Right atrium auricular region (tissue), 2 donors: ENCODE measurements at places on chromosomes 7 and 10. TPM values are rescaled to one million over a fixed set of nuclear protein-coding genes. Genes with fewer than 3 reads are reported as not detected.

TMEM209 gene
- total RNA-seq, result 8.8 TPM

GRCh38 chr7:85995101-85995500 is 648.6 kb upstream of the GRM3 start:
- DNase-seq, result no peak

- DNase-seq, result no peak
Observed at GRCh38 chr7:80105701-80106408, 28.8 kb upstream of the GNAI1 start.

GRCh38 chr7:135755351-135755753 is 6.7 kb upstream of the FAM180A start:
- peak; percentile 58 for DNase-seq

DNA sequence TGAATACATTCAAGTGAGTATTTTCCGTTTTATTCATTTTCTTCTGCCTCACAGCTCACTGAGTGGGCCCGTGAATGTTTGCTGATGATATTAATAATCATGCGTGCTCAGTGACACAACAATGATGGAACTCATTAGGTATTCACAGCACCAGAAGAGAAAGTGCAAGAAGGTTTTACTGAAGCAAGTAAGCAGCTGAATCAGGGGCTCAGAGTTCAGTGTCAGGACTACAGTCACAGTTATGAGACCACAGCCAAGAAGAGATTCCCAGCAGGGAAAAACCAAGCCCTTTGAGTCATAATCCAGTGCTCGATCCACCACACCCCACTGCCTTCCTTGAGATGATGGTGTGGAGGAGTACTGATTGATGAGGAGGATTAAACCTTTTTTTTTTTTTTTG is 247.4 kb downstream of the KIAA1217 start:
- DNase-seq, result no peak

GRCh38 chr10:54064215-54064614 is 736.8 kb downstream of the PCDH15 start:
- DNase-seq, result no peak

GRCh38 chr10:5945561-5946418 is 31.6 kb downstream of the IL15RA start:
- DNase-seq, result peak; percentile 83

GRCh38 chr7:128757203-128757602 is 18.0 kb downstream of the CALU start:
- no peak for DNase-seq

CFAP46 gene
- total RNA-seq, result 0.35 TPM

GRCh38 chr10:70805619-70806215 is 10.0 kb upstream of the SGPL1 start:
- DNase-seq, result no peak

DNA sequence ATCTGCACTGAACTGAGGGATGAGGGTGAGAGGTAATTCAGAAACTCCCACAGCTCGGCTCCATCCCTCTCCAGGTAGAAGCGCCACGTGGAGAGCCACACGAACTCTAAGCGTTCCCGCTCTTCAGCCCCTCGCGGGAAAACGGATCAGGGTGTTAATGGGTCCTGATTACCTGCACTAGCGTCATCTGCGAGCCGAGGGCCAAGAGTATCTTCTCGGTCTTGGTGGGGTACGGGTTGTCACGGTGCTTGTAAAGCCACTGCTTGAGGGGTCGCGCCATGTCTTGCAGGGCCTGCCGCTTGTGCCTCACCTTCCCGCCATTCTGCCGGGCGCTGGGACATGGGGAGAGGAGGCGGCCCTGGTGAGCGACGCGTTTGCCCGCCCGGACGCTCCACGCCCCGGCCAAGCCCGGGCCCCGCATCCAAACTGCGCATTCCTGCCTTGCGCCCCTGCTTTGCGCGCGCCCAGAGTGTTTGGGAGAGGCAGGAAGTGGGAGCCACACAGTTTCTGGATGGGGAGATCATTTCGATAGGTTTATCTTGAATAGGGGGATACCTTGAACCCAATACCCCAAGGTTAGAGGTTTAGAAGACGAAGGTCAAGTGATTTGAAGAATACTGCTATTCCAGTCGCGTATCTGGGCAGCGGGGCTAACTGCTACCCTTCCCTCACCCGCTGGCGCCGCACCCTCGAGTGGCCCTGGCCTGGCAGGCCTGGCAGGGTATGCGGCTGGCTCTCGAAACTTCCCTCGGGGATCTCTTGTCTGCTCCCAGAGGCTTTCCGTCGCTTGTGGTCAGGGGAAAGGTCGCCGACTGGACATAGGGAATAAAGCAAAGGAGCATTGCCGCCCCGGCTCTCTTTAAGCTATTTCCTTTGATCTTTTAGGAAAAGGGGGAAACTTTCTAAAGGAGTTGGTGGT is 4.2 kb downstream of the MKX start:
- no peak for DNase-seq

- no peak for DNase-seq
Observed at GRCh38 chr7:84999450-84999849, 187.4 kb downstream of the SEMA3D start.

DNA sequence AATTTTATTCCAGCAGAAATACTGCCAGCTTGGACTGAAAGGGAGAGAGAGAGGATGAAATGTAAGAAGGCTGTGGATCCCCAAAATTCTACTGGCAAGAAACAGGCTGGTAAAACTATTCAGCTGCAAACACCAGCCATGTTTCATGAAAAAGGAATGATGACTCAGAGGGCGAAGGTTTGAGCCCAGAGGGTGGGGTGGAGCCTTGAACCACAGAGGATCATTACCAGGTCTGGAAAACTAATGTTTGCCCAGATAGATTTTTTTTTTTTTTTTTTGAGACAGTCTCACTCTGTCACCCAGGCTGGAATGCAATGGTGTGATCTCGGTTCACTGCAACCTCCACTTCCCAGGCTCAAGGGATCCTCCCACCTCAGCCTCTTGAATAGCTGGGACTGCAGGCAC is 41.7 kb upstream of the NRF1 start:
- DNase-seq, result no peak

DNA sequence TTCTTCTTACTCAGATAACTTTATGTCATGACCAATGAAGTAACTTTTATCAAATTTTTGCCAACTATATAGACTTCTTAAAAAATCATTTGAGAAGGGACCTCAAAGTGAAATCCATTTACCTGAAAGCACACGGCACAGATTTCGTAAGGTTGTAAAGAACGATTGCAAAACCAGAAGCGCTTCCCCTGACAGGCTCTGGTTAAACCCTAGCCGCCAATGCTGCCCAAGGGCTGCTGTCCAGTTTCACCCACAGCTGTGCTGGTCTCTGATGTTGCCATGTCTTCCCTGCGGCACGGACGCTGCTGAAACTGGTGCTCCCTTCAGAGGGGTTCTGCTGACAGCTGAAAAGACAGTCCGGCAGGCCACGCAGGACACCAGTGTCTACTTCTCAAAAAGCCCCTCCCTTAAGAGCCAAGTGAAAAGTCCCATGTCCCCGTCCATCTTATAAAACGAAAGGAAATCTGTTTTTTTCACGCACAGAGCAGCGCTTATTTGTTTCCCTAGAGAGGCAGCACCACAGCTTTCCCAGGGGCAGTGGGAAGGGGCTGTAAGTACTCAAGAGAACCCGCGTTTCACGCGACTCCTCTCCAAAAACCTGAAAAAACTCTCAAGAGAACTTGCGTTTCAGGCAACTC is 32.5 kb downstream of the GNA12 start:
- peak; percentile 77 for DNase-seq

DNA sequence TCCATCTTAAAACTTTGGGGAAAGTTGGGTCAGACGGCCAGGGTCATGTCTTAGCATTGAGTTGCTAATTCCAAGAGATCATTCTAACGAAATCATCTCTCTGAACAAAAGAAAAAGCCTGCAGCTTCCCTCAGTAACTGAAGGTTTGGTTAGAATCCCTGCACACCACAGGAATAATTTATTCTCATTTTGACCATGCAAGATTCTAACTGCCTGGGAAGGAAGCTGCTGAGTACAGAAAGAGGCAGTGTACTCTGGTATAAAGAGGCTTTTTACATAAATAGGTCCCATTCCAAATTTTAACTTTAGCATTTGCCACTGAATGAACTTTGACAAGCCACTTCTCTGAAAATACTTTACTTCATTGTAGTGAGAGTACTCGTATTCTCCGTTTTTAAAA is 76.9 kb upstream of the RSBN1L start:
- no peak for DNase-seq

FAM237B gene
- total RNA-seq, result not detected

GRCh38 chr10:42548254-42548653 is 90.1 kb downstream of the ZNF33B start:
- DNase-seq, result no peak

DNA sequence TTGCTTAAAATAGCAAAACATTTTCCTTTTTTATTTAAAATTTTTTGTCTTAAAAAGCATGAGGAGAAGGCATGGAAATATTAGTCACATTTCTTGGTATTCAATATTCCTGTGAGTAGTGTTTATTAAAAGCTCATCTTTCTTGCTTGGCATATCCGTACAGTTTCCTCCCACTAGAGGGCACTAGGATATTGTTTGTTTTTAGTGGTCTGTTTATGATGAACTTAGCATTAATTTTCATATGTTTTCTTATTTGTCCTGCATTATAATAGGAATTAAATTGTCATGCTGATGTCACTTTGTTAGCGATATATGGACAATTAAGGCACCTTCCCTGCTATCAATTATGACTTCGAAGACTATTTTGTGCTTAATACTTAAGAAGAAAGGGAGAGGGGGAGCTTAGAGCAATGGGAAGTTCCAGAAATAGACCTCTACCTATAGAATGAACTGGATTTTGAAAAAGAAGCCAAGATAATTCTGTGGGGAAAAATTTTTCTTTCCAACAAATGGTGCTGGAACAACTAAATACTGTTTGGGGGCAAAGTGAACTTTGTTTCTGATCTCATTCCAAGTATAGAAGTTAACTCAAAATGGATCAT is 91.0 kb upstream of the STRIP2 start:
- no peak for DNase-seq

CALN1 gene
- not detected for total RNA-seq

DNA sequence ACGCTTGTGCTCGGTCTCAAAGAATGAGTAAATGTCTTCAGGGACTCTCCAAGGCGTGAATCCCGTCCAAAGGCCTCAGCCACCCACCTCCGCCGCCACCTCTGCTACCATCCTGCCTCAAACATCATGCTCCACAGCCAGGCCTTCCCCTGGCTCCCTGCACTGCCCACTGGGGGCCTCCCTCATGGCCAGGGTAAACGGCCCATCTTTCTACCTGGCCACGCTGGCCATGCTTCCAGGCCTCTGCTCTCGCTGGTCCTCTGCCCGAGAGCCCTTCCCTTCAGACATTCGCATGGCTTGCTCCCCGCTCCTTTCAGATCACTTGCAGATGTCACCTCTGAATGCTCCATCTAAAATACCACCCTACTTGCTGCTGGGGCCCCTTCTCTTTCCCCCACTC is 40.2 kb downstream of the ZNF783 start:
- peak; percentile 48 for DNase-seq
